ENCODE measurements at places on chromosomes 6 and 20.

DNA sequence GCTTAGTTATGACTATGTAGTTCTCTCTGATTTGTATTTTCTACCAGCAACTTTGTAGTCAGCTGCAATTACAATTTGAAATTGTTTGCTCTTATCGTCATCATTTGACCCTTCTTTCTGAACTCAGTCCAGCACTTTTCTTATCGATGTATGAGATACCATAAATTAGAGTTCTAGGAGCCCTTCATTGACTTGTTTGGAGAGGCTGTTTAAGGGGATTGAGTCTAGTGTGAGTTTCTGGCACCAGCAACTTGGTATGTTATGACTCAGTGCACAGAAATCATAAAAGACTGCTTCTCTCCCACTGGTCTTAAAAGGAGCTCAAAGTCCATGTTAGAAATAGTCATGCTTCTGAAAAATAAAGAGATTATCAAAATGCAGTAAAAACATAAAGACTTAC, 190.3 kb downstream of the TENT5A start:
- peak; percentile 82 for DNase-seq

- DNase-seq = no peak
These were observed 28.9 kb downstream of the TBC1D7 start for GRCh38 chr6:13299403-13299821.

- DNase-seq = peak; percentile 39
These were observed 217.9 kb downstream of the PLCB4 start for GRCh38 chr20:9286501-9287461.

DNA sequence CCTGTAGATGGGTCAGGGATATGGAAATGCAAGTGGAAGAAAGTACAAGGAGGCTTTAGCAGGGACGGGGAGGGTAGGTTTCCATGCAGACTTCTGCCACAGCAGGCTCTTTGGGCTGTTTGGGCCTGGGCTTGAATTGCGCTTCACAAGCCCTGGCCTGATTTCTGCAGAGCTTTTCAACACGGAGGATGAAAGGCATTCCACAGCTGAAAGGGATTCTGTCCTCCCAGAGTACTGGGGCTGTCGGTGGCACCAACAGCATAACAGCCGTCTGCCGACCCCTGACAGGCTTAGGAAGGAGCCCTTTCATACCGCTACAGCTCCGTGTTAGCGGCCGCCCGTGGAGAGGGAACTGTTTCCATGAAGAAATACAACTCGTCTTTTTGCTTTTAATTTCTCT, 22.9 kb upstream of the TBC1D7 start:
- no peak for DNase-seq

DNA sequence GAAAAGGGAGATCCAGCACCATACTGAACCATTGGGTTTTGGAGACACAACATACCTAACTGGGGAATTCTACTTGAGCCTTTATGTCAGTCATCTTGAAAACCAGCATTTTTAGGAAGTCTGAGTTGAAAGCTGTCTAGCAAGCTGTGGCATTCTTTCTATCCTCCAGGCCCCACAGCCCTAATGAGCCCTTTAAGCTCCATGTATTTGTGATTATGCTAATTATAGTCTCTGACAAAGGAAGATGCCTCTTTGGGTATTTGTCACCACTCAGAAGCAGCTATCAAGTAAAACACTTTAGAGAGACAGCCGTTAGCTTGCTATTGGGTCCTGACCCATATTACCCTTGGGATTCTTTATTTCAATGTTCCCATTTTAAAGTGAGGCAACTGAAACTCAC, 159.5 kb upstream of the MANEA start:
- DNase-seq = no peak

- DNase-seq = peak; percentile 64
These were observed 931 bp upstream of the UCKL1 start for GRCh38 chr20:63957004-63957689.

- DNase-seq = no peak
These were observed 18.1 kb upstream of the ZBP1 start for GRCh38 chr20:57638173-57638894.

- peak; percentile 18 for DNase-seq
These were observed 154.6 kb downstream of the ZDHHC14 start for GRCh38 chr6:157535340-157536222.

- no peak for DNase-seq
These were observed 54.8 kb downstream of the SNX9 start for GRCh38 chr6:157877573-157878438.

DNA sequence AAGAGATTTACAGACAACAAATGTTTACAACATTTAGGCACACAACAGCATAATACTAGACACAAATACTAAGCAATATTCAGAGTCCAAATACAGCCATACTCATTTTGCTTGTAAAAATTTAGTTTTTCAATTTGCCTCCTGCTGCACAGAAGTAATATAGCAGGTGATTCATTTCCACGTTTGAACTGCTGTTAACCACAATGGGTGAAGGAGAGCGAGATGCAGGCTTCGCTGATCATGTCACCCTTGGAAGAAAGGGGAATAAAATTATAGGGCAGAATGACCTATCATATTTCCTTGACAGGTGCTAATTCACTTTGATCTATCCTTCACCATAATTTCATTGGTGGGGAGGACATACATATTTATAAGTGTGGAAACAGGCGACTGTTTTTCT, 643.8 kb upstream of the AGPAT4 start:
- no peak for DNase-seq

- DNase-seq = no peak
These were observed 73.7 kb downstream of the EDN1 start for GRCh38 chr6:12363651-12364381.

DNA sequence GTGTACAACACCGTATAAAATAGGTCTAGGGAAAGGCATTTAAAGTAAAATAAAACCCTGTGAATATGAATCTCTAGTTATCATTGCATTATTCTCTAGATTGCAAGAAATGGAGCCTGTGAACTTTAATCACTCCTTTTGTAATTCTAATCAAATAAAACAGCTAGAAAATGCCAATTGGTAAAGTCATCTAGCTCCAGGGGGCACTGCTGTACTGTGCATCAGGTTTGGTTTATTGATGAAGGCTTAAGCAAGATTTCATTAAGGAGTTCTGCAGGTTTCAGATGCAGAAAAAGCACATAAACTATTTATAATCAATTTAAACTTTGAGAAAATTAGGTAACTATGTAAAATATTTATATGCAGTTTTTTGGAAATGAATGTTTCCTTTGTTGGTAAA, 645.0 kb downstream of the PHF3 start:
- DNase-seq = peak; percentile 34

DNA sequence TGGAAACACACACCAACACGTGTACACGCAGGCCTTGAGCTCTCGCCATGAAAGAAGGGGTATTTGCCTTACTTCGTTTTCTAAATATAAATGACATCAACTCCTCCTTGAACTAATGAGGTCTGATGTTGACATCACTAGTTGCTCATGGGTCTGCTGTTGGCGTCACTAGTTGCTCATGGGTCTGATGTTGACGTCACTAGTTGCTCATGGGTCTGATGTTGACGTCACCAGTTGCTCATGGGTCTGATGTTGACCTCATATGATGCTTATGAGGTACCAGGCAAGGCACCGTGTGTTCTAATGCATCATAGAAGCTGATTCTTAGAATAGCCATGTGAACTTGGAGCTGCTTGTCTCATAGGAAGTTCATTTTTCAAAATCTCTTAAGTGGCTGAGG, 116.5 kb downstream of the SMOC2 start:
- no peak for DNase-seq

- DNase-seq = no peak
These were observed 336.8 kb upstream of the SASH1 start for GRCh38 chr6:148005806-148006205.

- peak; percentile 40 for DNase-seq
These were observed 614.6 kb downstream of the DHX35 start for GRCh38 chr20:39576771-39577170.

DNA sequence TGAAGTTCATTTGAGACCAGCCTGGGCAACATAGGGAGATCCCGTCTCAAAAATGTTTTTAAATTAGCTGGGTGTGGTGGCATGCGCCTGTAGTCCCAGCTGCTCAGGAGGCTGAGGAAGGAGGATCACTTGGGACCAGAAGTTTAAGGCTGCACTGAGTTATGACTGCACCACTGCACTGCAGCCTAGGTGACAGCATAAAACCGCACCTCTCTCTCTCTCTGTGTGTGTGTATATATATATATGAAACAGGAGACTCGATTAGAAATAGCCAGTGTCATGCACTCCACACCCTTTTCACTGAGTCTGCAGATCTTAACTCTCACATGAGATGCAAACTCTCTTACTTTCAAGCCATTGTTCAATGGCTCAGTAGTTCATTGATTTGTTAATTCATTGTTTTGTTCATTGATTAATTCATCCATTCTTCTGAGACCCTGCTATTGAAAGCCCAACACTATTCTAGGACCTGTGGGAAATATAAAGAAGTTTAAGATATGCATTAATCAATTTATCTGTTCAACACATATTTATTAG, 52.4 kb upstream of the MRPS10 start:
- DNase-seq = no peak

GRCh38 chr6:4781426-4781825, 5.2 kb downstream of the CDYL start:
- no peak for DNase-seq

All from fibroblast of skin of scalp (primary cell).